NCI-H1105 (cell line): ENCODE measurements at places on chromosomes 3 and 15.

- no peak for DNase-seq
Observed at GRCh38 chr15:55555089-55555488, 33.1 kb downstream of the PYGO1 start.

- DNase-seq = no peak
Observed at GRCh38 chr3:16433701-16434151, 79.8 kb downstream of the RFTN1 start.

DNA sequence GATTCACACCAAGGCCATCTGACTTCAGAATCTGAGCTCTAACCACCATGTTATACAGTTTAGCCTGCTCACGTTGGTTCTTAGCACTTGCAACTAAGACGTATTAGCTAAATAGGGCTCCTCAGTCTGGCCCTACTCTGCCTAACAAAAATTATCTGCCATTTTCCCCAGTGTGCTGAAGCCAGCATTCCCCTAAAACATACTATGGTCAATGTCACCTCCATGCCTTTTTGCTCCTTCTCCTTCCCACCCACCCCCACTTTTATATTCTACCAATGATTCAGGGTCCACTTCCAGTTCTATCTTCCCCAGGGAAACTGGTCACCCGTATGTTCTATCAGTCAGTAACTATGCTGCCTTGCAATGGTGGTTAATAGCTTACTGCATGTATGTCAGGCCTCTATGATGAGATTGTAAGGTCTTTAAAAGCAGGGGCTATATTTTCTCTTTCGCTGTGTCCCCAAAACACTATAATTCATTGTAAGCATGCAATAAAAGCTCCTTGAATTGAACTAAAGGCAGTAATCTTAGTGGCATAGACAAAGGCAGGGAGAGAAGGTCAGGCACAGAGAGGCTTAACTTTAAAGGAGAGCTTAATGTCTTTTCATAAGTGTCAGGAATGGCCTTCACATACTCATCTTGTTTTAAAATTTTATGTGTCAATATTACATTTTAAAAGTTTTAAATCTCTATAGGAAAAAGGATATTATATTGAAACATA lies 23.3 kb downstream of the POPDC2 start:
- no peak for DNase-seq

DNA sequence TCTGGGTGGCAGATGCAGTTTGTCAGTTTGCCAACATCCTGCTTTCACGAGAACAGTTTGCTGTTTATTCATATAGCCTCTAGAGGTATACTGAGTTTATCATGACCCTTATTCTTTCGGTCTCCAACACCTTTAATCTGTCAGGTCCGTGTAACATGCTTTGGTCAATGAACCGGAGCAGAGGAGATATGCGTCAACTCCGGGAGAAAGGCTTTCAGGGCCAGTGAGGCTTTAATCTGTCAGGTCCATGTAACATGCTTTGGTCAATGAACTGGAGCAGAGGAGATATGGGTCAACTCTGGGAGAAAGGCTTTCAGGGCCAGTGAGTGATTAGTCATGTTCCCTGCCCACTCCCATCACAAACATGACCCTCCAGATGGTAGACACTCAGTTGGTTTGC lies 16.9 kb upstream of the GPD1L start:
- no peak for DNase-seq

DNA sequence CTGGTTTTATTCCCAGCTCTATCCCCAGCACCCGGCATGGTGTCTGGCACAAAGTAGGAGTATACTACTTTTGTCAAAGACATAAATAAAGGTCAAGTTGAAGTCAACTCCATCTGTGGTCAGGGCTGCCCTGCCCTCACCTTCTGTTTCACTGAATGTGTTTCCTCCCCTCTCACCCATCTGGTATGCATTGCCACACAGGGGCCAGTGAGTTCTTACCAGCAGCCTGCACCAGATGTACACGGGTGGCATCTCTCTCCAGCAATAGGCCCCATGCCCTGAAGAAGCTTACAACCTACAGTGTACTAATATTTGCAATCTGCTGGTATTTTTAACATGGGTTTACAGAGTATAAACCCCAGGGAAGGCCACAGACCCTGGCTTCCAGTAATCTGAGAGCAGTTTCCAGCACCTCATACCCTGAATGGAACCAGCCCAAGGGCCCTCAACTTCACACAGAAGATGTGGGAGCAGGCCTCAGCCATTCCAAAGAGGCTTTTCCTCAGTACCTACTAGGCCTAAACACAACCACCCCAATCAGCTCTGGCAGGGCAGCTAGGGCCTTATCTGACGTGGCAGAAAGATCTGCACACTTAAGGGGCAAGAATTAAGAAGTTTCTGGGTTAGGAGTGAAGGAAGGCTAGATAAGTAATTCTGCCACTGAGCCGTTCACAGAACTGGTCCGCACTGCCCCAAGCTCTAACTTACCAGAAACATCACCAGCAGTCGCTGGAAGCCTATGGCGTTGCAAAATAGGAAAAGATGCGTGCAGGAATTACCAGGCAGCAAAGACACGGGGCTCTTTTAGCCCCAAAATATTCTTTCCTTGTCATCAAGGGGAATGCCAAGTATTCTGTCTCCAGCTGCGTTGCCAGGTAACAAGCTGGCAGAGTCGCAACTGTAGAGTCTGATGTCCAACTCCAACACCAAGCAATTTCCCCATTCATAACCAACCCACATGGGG lies 2.1 kb downstream of the IDH2 start:
- DNase-seq = no peak

DNA sequence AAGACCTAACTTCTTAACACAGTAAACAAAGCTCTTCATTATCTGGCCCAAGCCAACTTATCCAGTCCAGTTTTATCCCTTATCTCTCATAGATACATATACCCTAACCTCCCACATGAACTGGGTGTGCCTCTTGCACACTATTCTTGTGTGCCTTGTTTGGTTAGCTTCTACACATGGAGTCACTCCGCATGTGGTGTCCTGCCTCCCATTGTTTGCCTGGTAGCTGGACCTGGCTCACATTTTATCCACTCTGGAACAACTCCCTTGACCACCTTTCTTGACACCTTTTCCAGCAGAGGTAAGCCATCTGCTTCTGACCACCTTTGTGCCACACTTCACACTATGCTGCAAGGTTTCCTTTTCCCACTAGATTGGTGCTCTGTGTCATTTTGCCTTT lies 15.2 kb downstream of the TIPARP start:
- no peak for DNase-seq

GRCh38 chr3:38039101-38039898 lies at the start of gene DLEC1:
TSS of gene DLEC1 (plus strand) at chr3:38039208. CDS start at chr3:38039226, 18 bp downstream.
- no peak for DNase-seq

GRCh38 chr15:63191895-63192618 lies 2.7 kb downstream of the RAB8B start:
- no peak for DNase-seq

GRCh38 chr15:72511536-72511935 lies 37.4 kb downstream of the ARIH1 start:
- DNase-seq = no peak

DNA sequence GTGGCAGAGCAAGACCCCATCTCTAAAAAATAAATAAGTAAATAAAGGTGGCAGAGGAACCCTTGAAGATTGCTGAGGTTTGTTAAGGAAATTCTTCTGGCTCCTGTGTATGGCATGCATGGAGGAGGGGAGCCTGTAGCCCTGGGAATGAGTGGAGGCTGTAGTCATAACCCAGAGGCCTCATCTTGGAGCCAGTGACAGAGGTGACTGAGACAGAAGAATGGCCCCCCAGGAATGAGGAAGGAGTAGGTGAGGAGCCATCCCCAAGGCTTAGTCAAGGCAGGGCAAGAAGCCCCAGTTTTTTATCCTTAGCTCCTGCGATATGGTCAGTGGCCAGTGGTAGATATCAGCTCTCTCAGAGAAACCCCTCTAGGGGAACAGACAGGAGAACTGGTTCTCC lies 46.5 kb downstream of the BSN start:
- no peak for DNase-seq

- no peak for DNase-seq
Observed at GRCh38 chr15:41995476-41995855, 23.1 kb upstream of the EHD4 start.

DNA sequence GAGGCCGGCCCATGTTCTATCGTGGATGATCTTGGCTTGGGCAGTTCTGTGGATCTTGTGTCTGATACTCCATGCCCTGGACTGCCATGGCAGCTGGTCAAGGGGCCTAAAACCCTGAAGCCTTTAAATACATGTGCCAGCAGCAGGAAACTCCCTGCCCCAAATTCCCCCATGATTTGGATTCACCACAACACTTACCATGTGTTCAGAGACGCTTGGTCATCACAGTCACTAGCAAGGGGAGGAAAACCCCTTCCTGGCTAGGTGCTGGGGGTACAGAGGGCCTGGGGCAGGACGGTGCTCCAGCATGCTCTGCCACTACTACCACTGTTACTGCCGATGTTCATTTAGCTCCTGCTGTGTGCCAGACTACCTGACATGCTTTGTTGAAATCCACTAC lies 94.4 kb downstream of the DNAJB8 start:
- DNase-seq = no peak

- no peak for DNase-seq
Observed at GRCh38 chr3:143080196-143080595, 39.4 kb upstream of the CHST2 start.

DNA sequence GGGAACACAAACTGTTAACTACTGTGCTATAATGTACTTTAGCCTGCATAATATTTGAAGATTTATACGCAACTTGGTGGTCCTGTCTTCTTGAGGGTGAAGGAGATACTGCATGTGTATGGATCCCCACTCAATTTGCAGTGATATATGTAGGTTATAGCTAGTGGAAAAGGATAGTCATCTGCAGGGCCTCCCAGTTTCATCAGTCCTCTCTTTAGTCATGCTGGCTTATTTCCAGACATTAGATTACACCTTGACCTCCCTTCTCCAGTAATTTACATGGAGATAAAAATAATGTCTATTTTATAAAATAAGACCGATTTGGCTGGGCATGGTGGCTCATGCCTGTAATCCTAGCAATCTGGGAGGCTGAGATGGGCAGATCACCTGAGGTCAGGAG lies 3.7 kb downstream of the NR1D2 start:
- DNase-seq = no peak

DNA sequence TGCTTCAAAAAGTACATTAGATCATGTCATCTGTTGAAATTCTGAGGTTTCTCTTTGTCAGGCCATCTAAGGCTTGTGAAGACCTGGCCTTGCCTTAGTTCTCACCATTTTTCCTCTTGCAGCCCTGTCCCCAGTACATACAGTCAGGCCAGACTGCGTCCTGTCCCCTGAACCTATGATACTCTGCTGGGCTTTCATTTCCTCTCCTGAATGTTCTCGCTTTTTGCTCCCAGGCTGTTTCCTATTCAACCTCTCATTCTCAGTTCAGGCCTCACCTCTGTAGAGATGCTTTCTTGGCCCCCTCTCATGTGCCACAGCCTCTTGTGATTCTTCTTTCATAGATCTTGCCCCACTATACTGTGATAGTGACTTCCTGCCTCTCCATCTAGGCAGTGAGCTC lies 648.8 kb upstream of the KCNMB2 start:
- DNase-seq = no peak

DNA sequence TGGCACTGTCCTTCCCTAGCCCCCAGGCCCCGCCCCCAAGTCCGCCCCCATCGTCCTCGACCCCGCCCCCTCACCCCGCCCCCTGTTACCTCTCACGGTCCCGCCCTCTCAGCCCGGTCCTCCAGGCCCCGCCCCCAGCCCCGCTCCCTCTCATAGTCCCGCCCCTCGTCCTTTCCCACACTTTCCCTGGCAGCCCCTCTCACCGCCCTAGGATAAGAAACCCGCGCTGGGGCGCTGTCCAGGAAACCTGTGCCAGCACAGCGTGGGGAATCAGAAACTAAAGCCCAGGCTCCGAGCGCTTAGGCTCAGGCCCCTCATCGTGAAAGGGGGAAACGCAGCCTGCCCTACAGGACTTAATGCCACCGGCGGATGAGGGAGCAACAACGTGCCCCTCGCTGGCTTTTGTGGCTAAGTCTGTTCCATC lies 20.9 kb downstream of the TRPM1 start:
- no peak for DNase-seq

- no peak for DNase-seq
Observed at GRCh38 chr3:187947927-187948682, 202.8 kb upstream of the BCL6 start.

DNA sequence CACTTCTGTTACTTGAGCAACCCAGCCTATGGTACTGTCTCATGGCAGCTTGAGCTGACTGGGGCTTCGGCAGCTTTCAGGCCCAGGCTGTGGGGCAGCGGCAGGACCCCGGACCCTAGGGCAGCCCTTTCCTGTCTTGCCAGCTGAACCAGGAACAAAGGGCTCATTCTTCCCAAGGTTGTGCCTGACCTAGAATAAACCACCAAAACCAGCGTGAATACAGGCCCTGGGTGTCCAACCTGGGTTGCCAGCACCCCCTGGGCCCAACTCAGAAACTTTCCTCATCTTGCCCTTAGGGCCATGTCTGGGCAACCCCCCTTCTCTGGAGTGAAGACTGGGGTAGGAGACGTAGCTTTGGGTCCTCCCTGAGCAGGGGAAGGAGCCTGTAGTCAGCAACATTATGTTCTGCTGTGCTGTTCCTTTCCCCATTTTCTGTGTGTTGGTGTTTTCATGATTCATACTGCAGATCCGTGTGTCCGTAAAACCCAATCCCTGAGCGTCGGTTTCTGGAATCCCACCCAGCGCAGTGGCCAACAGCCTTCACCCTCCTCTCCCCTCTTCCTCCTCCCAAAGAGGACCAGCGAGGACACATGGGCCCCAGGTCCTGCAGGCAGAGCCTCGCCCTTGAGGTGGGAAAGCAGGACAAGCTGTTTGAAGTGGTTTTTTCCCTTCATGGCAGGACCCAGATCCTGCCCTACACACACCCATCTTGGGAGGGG lies 33.5 kb downstream of the TKT start:
- no peak for DNase-seq

DNA sequence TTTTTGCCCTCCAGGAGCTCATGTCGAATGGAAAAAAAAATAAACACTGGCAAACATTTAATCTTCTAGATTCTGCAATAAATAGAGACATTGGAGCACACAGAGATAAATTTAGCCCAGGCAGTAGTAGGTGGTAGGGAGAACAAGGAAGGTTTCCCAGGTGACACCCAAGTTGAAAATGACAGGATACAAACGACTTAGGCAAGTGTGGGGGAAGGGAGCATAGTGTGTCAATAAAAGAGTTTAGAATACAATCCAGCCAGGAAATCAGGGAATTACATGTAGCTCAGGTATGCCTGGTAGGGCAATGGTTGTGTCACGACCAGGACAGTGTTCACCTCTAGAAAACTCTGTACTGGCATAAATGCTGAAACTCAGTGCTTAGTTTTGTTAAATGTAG lies 364.6 kb upstream of the AGTR1 start:
- no peak for DNase-seq

GRCh38 chr3:159987291-159987711 lies 1.3 kb upstream of the IL12A start:
- DNase-seq = no peak

GRCh38 chr3:12658593-12659058 lies 5.3 kb downstream of the RAF1 start:
- DNase-seq = no peak
